Esophagus squamous epithelium (tissue), 5 donors: ENCODE measurements at places on chromosomes 6 and 20.

- DNase-seq = no peak
These were observed 16.4 kb downstream of the ADGRF4 start for GRCh38 chr6:47714802-47715201.

- DNase-seq = no peak
These were observed 1.2 kb downstream of the FAM8A1 start for GRCh38 chr6:17601386-17601703.

DNA sequence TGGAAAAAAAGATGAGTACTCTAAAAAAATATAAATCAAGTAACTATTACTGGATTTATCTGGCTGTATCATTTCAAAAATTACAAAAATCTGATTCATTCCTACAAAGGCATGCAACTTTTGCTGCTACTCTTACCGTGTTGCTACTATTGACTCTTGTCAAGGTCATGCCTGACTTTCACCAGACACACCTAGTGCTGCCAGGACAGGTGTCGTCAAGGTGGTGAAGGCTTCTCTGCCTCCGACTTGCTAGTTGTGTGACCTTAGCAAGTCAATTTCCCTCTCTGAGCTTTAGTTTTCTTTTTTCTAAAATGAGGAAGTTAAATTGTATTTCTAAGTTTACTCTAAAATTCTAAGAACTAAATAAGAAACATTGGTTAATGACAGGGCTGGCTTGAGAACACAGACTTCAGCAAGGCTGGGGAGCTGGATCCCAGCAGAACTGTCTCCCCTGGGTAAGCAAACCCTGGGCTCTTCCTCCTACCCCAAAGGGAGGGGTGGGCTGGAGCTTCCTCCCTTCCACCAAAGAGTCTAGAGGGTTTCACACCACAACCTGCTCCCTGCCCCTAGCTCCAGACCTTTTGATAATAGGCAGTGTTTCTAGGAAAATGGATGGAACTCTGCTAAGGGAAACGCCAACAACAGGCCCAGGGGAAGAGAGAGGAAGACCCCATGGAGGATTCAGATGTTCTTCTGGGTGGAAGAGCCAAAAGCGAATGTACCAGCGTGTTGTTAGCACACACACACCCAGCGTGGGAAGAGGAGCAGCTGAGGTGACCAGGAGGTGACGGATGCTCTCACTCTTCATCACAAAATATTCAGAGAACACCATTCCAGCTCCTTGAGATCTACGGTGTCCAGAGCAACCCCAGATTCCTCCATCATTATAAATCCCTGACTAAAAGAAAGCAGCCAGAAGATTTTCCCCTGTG is 47.9 kb upstream of the CITED2 start:
- no peak for DNase-seq

DNA sequence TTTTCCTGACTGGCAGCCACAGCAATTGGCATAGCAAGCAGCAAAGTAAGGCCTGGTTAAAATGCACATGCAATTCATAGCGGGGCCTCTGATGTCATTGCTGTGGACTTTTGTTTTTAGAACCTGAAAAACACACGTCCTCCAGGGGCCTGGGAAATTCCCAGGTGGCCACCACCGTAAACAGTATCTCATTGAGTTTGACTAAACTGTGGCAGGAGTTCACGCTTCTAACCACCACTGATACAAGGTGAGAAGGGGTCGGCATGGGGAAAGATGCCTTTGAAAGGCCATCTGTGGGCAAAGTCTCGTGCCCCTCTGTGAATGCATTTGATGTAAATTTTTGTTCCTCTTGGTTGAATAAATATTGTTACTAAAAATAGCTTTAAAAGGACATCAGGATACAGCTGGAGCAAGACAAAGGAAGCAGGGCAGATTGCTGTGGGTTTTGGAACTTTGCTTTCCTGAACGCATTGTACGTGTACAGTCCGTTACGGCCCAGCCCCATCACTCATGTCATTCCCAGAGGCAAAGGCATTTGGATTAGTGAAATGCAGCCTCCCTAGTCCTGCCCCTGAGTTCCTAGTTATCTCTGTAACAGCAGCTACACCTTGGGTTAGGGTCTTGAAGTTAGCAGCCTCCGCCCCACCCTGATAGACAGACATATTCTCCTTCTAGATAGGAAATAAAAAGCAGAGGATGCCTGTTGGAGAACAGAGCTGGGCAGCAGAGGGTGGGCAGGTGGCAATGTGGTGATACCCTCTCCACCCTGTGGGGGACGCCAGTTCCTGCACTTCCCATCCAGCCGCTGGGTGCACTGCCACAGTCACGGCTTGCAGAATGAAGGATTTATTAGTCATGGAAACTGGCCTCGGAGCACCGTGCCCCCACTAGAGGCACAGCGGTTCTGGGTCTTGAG is 80.3 kb downstream of the ZDHHC14 start:
- DNase-seq = no peak

- no peak for DNase-seq
These were observed 83.6 kb downstream of the PHACTR1 start for GRCh38 chr6:12800120-12800519.

DNA sequence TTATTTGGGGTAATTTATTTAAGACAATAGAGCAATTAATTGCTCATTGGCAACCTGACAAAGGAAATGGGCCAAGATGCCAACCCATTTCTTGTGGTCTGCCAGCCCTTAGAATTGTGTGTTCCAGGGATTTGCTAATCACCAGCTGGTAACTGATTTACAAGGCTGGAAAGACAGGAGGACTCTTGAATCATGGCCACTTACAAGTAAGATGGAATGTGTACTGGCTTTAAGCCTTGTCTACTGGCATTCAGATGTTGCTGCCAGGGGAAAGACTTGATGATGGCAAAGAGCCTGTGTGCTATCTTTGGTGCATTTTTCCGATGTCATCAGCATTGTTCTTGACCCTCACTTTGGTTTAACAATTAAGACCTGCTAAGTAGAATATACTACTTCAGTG is 91.0 kb downstream of the BCKDHB start:
- DNase-seq = no peak

- no peak for DNase-seq
These were observed 63.5 kb upstream of the ZMYND8 start for GRCh38 chr20:47419953-47420514.

DNA sequence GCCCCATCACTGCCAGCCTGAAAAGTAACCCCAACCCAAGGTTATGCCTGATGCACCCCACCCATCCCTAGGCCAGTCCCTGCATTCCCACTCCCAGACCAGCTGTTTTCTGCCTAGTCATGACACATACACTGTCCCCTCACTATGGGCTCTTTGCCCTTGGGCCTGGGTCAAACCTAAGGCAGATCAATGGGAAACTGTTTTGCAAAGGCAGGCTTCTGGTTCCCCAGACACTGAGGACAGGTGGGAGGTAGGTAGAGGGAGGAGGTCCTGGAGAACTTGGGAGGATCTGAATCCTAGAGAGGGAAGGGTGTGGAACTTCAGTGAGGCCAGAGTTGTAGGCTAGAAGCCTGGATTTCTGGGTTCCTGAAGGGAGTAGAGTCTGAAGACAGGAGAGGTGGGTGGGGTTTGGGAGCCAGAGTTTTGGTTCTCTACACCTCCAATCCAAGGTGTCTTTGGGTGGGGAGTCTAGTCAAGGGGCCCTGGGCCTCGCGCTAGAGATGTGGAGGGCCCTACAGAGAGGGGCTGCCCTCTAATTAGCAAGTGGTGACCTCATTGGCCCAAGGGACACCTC is 2.0 kb downstream of the CLIC1 start:
- DNase-seq = no peak

- no peak for DNase-seq
These were observed 851.0 kb upstream of the EPHA7 start for GRCh38 chr6:94270091-94270948.

DNA sequence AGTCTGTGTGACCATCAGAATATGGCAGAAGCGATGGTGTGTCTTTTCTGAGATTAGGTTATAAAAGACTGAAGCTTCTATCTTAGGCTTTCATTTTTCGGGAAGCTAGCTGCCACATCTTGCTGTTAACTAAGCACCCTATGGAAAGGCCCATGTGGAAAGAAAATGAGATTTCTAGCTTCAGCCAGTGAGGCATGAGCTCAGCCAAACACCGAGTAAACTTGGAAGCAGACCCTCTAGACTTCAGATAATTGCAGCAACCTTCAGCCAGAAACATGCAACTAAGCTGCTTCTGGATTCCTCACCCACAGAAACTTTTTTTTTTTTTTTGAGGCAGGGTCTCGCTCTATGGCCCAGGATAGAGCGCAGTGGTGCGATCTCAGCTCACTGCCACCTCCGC is 20.6 kb downstream of the LOC128125822 start:
- DNase-seq = no peak

DNA sequence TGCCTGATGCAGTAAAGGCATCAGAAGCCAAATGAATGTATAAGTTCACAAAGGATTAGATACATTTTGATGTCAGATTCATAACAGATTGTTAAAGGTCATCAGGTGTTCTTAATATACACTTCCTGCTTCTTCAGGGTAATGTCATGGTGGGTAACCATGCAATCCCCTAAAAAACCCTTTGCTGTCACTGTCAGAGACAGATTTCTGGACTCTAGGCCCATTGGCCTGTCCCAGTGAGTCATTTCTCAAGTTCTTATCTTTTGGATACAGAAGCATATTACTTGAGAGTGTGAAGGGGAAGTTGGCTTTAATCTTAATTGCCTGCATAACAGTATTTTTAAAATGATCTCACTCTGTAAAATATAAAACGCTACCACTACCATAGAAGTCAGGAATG is 895.6 kb upstream of the MAP3K7 start:
- DNase-seq = no peak

- DNase-seq = no peak
These were observed 143.6 kb upstream of the GJE1 start for GRCh38 chr6:141988954-141989705.

DNA sequence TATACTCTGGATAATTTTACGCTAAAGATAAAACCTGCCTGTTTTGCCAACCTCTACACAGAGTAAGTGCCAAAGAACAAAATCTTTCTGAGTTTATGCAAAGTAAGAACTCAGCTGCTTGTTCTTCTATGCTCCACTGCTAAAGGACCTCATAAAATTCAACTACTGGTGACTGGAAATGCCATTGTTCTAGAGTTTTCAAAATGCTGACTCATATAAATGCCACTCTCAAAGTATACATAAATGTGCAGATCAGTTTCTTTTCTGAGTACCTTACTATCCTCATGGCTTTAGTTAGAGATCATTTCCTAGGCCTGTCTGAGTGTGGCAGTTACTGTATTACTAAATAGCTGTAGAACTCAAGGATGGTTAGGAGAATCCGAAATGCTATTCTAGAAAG is 45.6 kb downstream of the LYRM4 start:
- no peak for DNase-seq

DNA sequence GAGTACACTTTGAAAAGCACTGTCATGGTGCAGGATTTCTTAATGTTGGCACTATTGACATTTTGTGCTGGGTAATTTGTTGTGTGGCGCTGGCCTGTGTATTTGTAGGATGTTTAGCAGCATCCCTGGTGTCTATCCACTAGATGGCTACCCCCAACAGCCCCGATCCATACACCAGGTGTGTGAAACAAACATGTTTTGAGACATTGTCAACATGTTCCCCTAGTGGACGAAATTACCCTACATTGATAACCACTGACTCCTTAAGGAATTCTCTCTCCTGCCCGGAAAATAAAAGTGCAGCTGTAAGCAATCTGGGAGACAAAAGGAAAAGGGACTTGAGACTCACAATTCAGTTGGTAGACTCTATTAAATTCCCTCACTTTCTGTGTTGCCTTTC is 52.6 kb upstream of the TMEM200A start:
- DNase-seq = no peak

GRCh38 chr6:144350528-144350880 is 65.4 kb downstream of the UTRN start:
- DNase-seq = no peak

GRCh38 chr20:4202441-4202840 is 187.1 kb upstream of the RNF24 start:
- no peak for DNase-seq

GRCh38 chr6:47170617-47170947 is 128.4 kb upstream of the ADGRF1 start:
- no peak for DNase-seq

GRCh38 chr6:162970246-162970645 is 242.5 kb downstream of the PACRG start:
- no peak for DNase-seq

- no peak for DNase-seq
These were observed 296.6 kb upstream of the MANEA start for GRCh38 chr6:95280686-95281273.

- DNase-seq = no peak
These were observed 10.2 kb downstream of the BNIP5 start for GRCh38 chr6:36326356-36326995.

DNA sequence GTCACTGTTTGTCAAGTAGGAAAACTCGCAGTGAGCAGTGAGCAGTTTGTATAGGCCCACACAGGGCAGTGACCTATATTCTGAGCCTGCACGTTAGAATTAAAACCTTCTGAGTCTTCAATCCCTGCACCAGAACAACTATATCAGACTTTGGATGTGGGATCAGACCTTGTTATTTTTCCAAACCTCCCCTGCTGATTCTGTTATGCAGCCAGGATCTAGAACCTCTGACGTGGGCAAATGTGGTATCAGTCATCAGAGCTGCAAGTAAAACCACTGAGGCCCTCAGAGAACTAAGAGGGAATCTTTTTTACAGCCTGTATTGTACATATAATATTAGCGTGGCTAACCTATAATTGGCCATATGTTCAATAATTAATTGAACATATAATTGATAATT is 32.0 kb upstream of the AKAP7 start:
- DNase-seq = no peak

GRCh38 chr20:833450-834150 is at the start of gene FAM110A:
FAM110A (plus strand) TSS chr20:833715; CDS start chr20:844805, 11,090 bp downstream.
- peak; percentile 80 for DNase-seq

DNA sequence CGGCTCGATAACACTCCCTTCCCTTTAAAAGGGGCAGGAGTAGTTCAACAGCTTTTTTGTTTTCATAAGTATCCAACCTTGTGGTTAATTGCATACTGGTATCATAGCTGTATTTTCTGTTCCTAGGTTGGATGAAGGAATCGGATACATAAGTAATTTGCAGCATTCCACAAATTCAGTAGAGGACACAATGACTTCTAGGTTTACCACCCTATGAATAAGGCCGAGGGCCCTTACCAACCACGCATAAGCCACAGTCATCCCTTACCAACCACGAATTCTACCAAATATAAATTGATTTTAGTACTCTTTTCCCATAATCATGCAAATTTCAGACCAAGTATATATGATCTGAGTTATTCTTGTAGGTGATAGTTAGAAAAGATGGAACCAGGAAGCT is 36.3 kb downstream of the MCUR1 start:
- DNase-seq = no peak

GRCh38 chr6:136791296-136792094 is 782 bp downstream of the MAP3K5 start:
- DNase-seq = no peak

- no peak for DNase-seq
These were observed 651 bp upstream of the CCND3 start for GRCh38 chr6:41942067-41942851.

- no peak for DNase-seq
These were observed 212.0 kb upstream of the PCSK2 start for GRCh38 chr20:17014756-17015366.

- DNase-seq = no peak
These were observed 80.2 kb upstream of the PHACTR1 start for GRCh38 chr6:12636336-12636735.
